NCI-H1417 (cell line): ENCODE measurements at places on chromosomes 2 and 18.

DNA sequence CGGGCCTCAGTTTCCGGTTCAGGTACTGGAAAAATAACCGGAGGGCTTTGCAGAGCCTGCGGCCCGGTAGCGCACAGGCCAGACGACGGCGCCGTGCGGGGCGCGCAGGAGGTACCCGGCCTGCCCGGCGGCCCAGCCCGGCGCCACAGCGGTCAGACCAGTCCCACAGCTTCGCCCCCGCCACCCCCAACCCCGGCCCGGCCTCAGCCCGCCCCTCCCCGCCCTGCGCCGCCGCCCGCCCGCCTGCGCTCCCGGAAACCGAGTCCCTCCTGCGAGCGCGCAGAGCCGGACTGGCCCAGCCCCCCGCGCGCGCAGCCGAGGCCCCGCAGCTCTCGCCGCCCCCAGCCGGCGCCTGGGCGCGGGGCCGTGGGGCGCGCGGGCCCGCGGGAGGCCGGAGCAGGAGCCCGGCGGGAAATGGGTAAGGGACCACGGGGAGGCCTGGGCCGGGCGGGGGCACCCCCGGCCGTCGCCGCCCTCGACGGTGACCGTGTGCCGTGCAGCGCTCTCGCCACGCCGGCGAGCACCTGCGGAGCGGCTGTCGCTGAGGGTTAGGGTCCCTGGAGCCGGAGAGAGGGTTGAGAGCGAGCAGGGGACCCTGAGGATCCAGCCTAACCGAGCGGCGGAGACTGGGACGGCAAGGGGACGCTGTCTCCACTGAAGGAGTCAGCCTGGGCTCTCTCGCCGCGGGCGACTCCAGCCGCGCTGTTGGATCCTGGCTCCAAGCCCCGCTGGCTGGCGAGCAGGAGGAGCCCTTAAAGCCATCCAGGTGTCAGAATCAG lies 16.5 kb upstream of the PSD4 start:
- DNase-seq: no peak

- DNase-seq: no peak
Measured at GRCh38 chr2:64090264-64090663, 54.0 kb downstream of the PELI1 start.

GRCh38 chr2:143706354-143706753 lies 577.1 kb downstream of the ARHGAP15 start:
- no peak for DNase-seq

DNA sequence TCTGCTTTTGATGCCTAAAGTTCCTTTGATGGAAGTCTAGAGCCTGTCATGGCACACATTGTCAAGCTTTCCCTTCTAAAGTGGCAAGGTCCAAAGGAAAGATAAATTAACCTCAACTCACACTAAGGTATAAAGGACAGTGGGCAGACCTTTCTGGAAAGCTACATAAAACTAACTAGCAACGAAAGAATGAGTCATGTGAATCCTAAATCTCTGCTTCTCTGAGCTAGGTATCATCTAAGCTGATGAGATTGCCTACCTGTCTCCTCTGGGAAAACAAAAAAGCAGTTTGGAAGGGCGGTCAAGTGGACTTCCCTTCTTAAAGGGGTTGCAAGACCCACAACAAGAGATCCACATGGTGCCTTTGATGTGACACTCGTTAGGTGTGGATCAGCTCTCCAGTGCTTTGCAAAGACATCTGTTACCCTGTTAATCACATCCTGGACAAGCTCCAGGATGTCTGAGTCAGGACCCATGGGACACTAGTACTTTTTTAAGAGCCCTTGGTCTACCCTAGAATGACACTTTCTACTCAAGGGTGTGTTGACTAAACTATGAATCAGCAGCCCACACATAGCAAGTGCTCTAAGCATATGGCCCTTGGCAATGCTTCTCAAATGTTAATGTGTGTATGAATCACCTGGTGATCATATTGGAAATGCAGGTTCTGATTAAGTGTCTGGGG lies 173.5 kb downstream of the ALK start:
- DNase-seq: peak; percentile 99

DNA sequence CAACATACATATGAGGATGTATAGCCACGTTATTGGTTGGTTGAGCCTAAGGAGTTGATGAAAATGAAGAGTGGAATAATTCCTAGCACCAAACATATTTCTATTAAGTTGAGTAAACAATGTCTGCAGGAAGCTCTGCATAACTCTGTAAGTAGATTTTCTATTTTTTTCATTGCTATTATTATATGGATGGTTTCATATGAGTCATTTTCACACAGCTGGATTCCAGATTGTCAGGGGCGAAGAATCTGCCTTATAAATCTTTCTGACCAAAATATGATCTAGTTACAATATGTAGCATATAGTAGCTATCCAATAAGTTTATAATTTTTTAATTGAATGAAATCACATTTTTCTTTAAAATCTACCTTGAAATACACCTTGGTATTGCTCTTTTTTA lies 468.0 kb upstream of the PKDCC start:
- no peak for DNase-seq

DNA sequence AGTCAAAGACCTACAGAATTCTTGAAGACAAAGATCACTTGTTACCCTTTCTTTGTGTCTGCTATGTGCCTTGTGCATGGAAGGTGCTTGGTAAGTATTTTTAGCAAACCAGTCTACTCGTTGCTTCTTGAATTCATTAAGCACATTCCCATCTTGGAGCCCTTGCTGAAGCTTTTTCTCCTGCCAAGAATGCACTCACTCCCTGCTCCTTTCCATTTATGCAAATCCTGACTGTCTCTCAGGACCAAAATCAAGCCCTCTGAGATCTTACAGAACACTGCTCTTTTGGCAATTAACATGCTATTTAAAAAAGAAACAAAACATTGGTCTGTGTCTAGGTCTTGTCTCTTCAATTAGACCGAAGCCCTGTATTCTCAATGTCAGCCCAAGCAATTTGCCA lies 75.8 kb downstream of the CLHC1 start:
- no peak for DNase-seq

DNA sequence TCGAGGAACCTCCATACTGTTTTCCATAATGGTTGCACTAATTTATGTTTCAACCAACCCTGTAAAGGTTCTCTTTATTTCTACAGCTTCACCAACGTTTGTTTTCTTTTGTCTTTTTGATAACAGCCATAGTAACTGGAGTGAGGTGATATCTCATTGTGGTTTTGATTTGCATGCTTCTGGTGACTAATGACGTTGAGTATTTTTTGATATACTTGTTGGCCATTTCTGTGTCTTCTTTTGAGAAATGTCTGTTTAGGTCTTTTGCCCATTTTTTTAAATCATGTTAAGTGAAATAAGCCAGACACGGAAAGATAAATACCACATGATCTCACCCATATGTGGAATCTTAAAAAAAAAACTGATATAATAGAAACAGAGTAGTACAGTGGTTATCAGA lies 74.8 kb upstream of the SMIM21 start:
- DNase-seq: no peak

- DNase-seq: no peak
Measured at GRCh38 chr2:75071766-75072165, 113.3 kb downstream of the POLE4 start.

DNA sequence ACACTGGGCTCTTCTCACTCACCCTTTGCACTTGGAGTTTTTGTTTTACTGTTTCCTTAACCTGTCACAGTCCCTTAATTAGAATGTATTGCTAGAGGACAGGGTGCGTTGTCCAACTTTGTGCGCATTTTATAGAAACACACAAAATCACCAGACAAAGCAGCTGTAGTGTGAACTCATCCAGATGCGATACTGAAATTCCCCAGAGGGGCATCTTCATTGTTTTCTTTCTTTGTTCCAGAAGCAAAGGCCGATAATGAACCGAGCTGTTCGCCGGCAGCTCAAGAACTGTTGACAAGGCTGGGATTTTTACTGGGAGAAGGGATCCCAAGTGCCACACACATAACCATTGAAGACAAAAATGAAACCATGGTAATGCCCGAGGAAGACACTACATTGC lies 137.6 kb downstream of the WDSUB1 start:
- peak; percentile 1 for DNase-seq

GRCh38 chr18:54388203-54389142 lies 30.8 kb downstream of the C18orf54 start:
- DNase-seq: no peak

DNA sequence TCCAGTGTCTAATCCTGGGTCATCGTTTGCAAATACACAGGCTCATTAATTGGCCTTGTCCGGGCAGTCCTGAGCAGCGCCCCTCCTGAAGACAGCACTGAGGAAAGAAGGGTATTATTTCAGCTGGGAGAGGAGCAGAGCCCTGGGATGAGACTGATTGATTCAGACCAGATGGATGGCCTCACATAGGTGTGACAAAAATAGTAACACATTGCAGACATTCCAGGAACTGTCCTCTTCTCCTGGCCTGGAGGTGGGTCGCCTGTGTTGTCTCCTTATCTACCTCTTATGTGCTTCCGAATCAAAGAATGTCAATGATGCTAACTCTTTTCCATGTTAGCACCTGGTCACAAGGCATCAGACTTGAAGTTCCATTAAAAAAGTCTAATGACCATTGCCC lies 45.9 kb downstream of the ZEB2 start:
- no peak for DNase-seq
